ENCODE measurements at places on chromosomes 4 and X. TPM values are rescaled to one million over a fixed set of nuclear protein-coding genes. Genes with fewer than 3 reads are reported as not detected.

GRIA3 gene
- total RNA-seq = 1.6 TPM

GABRA4 gene
- total RNA-seq = not detected

HTN1 gene
- not detected for total RNA-seq

NIPAL1 gene
- 9.2 TPM for total RNA-seq

HS6ST2 gene
- not detected for total RNA-seq

SYNPO2 gene
- 2.7 TPM for total RNA-seq
